Activated T-cell treated with anti-CD3 and anti-CD28 coated beads for 1 hour (primary cell): ENCODE measurements at places on chromosomes 11 and 22.

- no peak for DNase-seq
Measured at GRCh38 chr11:5285703-5286340, 15.9 kb downstream of the OR51B4 start.

GRCh38 chr11:83158357-83158786 lies 1.4 kb downstream of the PCF11 start:
- no peak for DNase-seq

GRCh38 chr22:16845465-16845864 lies 20.3 kb upstream of the XKR3 start:
- no peak for DNase-seq

- no peak for DNase-seq
Measured at GRCh38 chr22:41732096-41732772, 32.9 kb downstream of the MEI1 start.

DNA sequence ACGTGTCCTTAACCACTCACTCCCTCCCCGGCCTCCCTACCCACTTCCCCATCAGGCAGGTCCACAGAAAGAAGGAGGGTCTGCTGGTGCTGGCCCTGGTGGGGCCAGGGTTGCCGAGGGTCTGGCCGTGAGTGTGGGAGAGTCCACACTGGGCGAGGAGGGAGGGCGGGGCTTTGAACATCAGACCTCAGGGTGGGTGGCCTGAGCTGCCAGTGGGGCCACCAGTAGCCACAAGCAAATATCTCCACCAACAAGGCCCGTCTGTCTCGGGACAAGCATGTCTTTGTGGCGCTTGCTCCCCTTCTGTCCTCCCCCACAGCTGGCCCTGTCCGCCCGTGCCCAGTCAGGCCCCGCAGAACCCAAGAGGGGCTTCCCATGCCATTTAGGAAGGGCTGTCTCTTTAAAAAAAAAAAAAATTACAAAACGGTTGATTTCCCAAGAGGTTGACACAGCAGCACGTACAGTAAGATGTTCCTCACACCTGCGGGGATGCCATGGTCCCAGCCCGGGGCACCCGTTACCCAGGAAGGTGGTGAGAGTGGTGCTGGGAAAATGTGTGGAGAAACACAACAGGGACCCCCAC lies 17.7 kb upstream of the TALDO1 start:
- no peak for DNase-seq

DNA sequence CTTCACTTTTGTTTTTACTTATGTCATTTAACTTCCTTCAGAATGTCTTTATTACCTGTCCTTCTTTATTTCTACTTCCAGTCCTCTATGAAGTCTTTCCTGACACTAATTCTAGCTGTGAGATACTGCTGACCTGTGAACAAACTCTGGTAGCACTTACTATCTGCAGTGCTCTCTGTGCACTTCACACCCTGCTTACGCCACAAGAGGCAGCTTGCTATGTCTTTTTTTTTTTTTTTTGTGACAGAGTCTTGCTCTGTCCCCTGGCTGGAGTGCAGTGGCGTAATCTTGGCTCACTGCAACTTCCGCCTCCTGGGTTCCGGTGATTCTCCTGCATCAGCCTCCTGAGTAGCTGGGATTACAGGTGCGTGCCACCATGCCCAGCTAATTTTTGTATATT lies 10.7 kb downstream of the STIM1 start:
- DNase-seq, result no peak

GRCh38 chr11:115682101-115682500 lies 177.9 kb upstream of the CADM1 start:
- no peak for DNase-seq

DNA sequence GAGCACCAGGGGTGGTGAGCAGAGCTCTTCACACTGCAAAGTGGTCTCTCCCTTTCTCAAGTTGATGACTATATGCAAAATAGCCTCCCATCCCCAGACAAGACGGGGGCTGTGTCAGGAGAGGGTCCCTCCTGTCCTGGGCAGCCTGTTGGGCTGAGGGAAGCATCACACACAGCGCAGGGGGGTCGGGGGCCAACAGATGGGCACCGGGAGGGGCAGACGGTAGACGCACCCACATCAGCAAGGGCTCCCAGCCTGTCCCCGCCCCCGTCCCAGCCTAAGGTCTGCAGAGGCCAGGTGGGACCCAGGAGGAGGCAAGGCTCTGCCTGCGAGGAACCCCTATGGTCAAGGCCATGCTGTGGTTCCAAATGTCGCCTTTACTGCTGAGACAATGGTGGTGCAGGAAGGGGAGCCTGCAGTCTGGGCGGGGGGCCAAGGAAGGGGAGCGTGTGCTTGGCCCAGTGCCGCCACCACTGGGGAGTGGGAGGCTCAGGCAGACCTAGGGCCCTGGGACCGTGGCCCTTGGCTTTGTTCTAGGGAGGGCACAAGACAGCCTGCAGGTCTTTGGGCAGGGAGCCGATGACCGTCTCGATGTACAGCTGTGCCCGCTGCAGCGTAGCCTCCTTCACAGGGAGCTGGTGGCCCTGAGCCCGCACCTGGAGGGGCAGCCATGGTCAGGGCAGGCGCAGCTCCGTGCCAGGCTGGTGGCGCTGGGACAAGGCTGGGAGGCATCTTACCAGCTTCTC lies 4.3 kb upstream of the PLXNB2 start:
- no peak for DNase-seq

DNA sequence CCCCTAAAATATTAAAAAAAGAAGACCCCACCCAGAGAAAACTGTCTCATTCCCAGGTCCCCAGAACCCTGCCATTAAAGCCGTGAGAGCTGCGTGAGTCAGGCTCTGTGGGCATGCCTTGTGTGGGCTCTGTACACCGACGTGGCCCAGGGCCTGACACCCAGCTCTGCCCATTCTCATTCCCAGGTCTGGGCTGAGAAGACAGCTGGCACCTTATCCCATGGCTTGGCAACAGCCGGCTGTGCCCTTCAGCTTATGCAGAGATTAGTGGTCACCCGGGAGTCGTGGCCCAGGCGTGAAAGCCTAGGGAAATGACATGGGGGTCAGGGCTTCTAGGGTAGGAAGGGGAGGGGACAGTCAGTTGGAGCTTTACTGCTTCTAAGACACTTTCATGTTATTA lies 31.9 kb downstream of the OTOG start:
- DNase-seq, result no peak

- DNase-seq, result no peak
Measured at GRCh38 chr11:46559815-46560214, 34.0 kb downstream of the AMBRA1 start.

DNA sequence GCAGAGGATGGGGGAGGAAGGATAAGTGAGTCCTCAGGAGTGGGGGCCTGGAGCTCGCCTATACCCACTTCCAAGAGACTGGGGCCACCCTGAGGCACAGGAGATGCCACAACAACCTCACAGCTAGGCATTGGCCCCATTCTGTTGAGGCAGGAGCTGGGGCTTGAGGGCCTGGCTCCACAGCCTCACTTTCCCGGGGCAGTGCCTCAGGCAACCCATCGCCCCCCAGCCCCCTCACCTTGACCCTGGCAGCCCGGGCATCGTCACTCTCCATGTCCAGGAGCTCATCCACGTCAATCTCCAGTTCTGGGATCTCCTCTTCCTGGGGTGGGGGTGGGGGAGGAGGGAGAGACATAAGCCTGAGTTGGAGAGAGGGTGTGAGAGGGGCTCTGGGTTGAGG lies 1.8 kb downstream of the PPP1R14B start:
- DNase-seq, result no peak

- DNase-seq, result no peak
Measured at GRCh38 chr11:45152740-45153595, 6.5 kb downstream of the PRDM11 start.

GRCh38 chr22:36324414-36324813 lies 63.4 kb downstream of the MYH9 start:
- DNase-seq, result no peak

GRCh38 chr11:130616573-130616972 lies 168.1 kb downstream of the ADAMTS15 start:
- no peak for DNase-seq

DNA sequence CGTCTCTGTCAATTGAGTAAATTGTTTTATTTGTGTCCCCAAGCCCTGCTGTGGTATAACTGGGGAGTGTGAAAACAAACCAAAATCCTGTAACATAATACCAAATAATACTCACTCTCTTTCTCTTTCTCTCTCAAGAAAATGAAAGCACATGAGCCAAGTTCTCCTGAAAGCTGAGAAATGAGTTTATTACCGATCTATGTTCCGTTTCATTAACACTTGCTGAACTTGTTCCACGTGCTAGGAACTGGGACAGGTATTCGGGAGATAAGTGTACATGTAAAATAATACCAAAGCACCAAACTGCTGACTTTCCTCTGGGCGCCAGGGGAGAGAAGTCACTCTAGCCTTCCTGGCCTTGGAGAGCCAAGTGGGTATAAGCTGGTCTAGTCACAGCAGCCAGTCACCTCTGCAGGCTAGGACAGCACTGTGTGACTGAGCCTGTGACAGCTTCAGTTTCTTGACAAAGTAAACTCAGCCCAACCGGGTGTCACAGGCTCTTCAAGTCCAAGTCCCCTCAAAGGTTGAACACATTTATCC lies 23.1 kb downstream of the CD6 start:
- no peak for DNase-seq

GRCh38 chr11:116931206-116931953 lies 94.0 kb upstream of the APOA1 start:
- DNase-seq, result no peak

- DNase-seq, result no peak
Measured at GRCh38 chr11:109864834-109865547, 228.2 kb upstream of the ZC3H12C start.

DNA sequence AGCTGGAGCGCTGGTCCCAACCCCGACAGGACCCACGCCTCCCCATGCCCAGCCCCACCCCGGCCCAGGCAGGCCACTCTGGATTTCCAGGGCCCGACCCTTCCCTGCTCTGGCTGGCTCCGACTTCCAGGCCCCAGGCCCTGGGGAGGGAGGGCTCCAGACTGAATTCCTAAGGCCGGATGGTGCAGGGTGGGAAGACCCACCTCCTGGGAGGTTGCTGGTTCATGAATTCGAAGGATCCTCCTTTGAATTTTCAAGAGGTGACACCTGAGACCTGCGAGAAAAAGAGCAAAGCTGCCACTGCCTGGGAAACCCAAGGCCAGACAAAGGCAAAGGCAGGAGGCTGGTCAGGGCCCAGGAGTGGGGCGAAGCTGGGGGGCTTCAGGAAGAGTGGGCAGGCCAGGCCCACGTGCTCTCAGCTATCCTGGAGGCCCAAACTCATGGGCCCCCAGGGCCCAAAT lies 47.0 kb upstream of the LINC01488 start:
- no peak for DNase-seq

- DNase-seq, result no peak
Measured at GRCh38 chr22:48112687-48113521, 1350.5 kb downstream of the TBC1D22A start.

DNA sequence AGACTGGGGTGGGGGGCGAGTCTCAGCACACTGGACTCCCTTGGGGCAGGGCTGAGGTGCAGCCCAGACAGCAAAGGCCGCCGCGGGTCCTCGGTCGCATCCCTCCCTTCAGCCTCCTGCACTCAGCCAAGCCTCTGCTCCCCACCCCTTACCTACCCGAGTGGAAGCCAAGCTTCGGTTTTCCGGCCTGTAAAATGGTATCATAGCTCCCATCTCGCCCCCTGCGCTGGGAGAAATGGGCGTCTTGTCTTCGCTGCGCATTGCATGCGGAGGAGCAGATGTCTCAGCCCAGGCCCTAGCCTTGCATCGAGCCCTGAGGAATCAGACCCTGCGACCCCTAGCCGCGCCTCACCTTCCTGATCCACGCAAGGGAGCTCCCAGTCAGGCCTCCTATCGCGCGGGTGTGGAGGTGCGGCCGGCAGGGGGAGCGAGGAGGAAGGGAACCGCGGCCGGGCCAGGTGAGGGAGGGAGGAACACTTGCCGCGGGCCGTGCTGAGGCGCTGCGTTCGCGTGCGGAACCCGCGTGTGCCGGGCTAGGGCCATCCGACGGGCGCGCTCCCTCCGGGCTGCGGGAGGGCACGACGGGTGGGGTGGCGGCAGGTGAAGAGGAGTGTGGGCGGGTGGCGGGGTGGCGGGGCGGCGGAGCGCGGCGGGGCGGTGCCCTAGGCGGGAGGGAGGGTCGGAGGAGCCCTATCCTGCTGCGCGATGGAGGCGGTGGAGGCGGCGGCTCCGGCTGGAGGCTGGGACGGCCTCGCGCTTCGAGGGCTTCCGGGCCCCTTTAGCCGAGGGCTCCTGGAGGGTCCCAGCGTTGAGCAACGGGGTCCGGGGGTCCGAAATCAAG lies 4.1 kb upstream of the TBX1 start:
- DNase-seq, result peak; percentile 70

GRCh38 chr11:11960687-11961086 lies 47.7 kb downstream of the DKK3 start:
- DNase-seq, result no peak

DNA sequence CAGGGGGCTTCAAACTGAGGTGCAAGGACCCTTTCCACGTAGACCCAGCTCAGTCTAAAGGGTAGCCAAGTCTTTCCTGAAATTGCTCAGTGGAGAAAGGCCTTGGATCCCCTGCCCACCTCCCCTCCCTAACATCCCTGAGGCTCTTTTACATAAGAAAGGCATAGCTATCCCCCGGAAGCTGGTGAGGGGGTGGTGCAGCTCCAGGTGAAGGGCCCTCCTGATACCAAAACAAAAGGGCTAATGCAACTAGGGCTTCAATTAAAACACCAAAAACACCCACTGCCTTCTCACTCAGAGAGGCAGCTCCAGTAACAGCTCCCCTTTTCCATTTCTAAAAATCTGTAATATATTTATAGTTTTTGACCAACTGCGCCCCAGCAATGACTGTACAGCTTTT lies 5.8 kb downstream of the SHANK2 start:
- no peak for DNase-seq

DNA sequence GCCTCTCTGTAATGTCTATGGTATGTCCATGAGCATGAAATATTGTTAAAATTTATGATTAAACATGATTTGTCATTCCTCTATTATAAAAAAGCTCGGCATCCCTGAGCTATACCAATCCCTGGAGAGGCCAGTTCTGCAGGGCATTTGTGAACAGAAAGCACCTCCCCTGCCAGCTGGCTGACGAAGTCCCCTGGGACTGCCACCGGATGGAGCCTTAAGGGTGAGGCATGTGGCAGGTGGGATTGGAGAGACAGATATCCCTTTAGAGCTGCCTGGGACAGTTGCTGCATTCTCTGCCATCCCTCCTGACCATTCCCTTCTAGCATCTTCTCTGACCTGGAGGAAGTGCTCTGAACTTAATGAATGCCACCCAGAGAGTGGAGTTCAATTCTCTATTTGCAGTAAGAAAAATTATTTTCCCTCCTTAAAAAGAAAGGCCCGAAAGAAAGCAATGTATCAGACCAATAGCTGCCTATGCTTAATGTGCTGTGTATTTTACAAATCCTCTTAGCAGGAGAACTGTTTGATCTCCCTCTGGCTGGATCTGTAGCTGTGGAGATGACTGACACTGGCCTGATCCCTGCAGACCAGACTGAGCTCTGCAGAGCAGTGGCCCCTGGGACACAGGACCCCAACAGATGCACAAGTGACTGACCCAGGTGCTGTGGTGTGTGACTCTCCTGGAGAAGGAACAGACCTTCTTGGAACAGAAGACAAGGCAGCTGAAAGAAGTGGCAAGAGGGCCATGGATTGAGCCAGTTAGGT lies 219.0 kb upstream of the NAV2 start:
- no peak for DNase-seq

GRCh38 chr22:26614322-26614721 lies 3.5 kb downstream of the CRYBB1 start:
- DNase-seq, result no peak
